ENCODE measurements at places on chromosomes 11 and 22.

GRCh38 chr11:34573537-34573936 is 47.4 kb upstream of the EHF start:
- no peak for DNase-seq

- no peak for DNase-seq
Measured at GRCh38 chr11:133362916-133363315, 169.4 kb downstream of the OPCML start.

DNA sequence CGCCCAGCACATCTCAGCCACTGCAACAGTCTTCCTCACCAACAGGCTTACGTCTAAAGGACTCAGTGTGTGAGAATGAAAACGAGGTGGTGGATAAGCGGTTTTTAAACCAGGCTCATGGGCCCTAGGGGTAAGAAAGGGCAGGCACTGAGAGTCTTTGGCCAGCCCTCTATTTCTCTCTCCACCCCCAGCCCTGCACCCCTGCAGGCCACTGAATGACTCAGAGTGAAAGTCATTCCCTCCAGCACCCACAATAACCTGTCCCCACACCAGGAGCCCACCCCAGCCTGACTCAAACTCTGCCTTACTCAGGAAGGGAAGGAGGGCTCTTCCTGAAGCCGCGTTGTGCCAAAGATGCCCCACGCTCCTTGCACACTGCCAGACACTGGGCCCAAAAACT is 72.0 kb downstream of the LARGE1 start:
- no peak for DNase-seq

- no peak for DNase-seq
Measured at GRCh38 chr11:106961048-106961447, 57.2 kb downstream of the GUCY1A2 start.

GRCh38 chr11:22349491-22349890 is 11.3 kb downstream of the SLC17A6 start:
- no peak for DNase-seq

DNA sequence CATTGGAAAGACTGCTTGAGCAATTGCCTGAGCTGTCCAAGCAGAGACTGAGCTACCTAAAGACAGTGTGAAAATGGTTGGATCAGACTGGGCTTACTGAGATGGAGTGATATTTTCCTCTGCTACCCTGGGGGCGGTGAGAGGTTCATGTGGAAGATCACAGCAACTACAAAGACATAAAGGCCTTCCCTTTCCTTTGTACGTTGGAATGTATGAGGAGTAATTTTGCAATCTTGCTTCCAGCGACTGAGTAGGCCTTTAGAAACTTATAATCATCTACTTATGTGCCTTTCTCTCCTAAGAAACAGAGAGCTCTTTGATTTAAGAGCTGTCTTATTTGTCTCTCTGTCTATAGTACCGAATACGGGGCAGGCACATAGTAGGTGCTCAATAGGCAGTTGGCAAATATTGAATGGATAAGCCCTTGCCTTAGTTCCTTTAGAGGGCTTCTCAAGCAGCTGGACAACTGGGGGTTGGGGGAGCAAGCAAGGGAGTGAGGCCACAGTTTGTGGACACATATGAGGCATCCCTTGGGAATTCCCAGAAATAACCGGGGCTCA is 2.4 kb upstream of the HEPACAM start:
- peak; percentile 46 for DNase-seq

GRCh38 chr11:70319396-70320076 is 49.0 kb downstream of the PPFIA1 start:
- DNase-seq: no peak

- peak; percentile 5 for DNase-seq
Measured at GRCh38 chr22:29427176-29427760, 11.1 kb upstream of the RFPL1 start.

DNA sequence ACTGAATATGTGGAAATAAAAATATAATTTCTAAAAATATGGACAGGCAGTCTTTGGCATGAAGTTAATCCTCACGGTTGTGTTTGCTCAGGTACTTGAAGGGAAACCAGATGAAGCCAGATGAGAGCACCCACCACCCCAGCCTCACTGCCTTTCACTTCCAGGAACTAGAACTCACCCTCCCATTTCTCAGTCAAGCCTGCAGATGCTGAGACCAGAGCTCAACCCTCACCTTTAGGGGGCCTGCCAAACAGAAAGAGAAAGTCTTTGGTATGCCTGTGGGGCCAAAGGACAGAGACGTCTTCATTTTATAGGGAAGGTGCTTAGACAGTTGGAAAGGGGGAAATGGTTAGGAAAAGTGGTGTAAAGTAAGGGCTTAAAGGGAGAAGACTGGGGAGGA is 252.8 kb upstream of the PLET1 start:
- DNase-seq: no peak
